Activated naive CD4-positive, alpha-beta T cell treated with anti-CD3 and anti-CD28 coated beads, Interleukin-2, amount 50 U/mL, for 16 hours (primary cell): ENCODE measurements at places on chromosomes 2 and 18.

DNA sequence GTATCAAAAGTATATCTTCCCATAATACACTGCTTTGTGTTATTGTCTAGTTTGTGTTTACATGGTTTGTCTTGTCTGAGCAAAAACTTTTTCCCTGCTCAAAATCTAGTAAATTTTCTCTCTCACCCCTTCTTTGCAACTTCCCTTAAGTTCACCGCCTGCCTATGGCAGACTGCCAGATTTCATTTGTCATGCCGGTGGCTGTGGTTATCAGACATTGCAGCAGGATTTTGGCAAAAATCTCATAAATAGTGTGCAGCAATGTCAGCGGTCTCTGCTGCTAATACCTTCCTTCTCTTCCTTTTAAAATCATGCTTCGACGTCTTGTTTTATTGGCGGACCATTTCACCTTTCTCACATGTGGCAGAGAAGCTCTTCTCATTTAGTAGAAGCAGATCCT lies 45.6 kb upstream of the TMEM178A start:
- no peak for DNase-seq

GRCh38 chr2:1822341-1822740 lies 78.0 kb upstream of the PXDN start:
- DNase-seq, result no peak

GRCh38 chr2:24830786-24831185 lies 37.6 kb downstream of the CENPO start:
- DNase-seq, result no peak

DNA sequence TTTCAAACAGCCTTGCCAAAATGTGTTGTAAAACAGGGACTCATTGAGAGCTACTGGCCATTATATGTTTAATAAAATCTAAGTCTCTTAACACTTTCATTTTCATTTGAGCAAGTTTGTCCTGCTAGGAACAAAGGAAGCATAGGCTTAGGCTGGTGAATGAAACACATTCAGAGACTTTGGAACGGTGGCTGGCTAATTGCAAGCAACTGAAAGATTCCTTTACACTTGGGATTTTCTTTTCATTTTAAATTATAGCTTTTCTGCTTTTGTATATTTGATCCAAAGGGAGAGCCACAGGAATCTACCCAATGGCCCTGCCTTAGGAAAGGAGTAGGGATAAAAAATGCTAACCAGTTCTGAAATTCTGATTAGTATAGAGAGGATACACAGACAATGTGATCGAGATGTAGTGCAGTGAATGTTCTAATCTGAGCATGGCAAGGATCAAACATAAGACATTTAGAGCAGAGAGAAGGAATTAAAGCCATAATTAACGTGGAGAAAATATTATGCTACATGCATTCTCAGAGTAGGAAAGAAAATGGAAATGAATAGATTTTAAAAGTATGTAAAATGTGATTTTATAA lies 911.4 kb upstream of the SLC39A10 start:
- no peak for DNase-seq

GRCh38 chr2:187271825-187272224 lies 176.2 kb downstream of the CALCRL start:
- no peak for DNase-seq
